CD4-positive, alpha-beta T cell treated with Interleukin-6 for 4 hours (primary cell): ENCODE measurements at places on chromosomes 1 and 21.

GRCh38 chr1:185408700-185409270 lies 91.7 kb upstream of the IVNS1ABP start:
- no peak for DNase-seq

- DNase-seq: no peak
Observed at GRCh38 chr1:178145605-178146004, 51.7 kb downstream of the RASAL2 start.

- DNase-seq: no peak
Observed at GRCh38 chr1:167683641-167684502, 37.9 kb upstream of the MPZL1 start.

DNA sequence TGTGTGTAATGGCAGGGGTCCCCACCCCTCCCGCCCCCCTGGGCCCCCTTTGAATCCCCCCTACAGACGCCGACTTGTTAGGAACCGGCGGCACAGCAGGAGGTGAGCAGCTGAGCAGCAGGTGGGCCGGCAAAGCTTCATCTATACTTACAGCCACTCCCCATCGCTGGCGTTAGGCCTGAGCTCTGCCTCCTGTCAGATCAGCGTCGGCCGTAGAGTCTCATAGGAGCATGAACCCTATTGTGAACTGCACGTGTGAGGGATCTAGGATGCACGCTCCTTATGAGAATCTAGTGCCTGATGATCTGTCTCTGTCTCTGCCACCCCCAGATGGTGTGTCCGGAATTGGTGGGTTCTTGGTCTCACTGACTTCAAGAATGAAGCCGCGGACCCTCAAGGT lies 14.9 kb upstream of the VPS26C start:
- DNase-seq: peak; percentile 26
